ENCODE measurements at places on chromosomes 5 and 9.

DNA sequence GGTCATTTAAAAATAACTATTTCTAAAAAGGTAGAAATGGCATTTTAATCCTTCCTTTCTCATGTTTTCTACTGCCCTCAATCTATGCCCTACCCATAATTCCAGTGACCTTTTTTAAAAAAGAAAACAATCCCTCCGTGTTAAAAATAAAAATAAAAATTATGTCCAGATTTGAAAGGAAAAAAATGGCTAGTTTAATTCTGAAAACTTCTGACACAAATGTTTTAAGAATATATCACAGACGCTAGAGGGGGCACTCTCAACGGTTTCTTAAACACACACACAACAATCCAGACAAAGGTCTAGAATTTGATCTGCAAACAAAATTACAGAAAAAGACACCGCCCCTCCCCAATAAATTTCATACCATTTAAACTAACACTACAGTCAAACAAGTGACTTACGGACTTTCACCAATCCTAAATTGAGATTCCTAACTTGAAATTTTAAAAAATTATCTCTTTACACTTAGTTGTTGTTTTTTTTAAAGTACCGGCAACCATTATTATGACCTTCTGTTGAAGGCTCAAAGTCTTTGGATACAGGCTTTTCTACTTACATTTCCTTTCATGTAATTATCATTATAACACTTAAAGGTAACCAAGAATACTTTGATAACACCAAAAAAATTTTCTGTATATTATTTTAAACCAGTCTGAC, 38.2 kb downstream of the CLINT1 start:
- no peak for DNase-seq

GRCh38 chr5:13661272-13661671, 283.2 kb downstream of the DNAH5 start:
- no peak for DNase-seq

DNA sequence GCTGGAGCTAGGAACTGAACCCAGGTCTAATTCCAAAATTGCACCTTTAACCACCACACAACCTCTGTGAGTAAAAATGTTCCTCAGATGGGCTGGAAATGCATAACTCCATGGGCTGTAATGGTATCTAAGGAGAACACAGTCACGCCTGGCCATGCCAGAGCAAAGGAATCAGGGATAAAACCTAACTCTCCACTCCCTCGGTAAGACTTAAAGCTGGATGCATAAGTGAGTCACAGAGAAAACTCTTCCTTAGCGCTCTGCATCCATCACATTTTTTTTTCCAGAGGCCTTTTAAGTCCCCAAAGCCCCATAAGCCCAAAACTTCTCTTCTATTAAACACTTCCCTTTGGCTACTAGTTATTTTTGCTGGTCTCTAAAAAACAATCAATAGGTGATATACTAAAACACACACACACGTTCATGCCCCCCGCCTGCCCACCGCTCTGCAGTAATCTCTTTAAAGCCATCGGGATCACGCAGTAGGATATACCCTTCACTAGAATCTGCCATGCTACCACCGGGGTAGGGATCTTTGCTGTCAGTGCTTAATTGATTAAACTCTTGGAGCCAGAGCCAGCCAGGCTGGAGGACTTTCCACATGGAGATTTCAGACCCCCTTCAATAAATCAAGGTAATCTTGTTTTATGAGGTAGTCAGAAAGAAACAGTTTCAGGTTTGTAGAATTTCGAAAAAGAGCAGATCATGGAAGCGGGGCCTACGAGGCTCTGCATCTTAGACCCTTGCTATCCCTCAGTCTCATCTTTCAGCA, 212.9 kb downstream of the MAPKAP1 start:
- no peak for DNase-seq

GRCh38 chr9:84145780-84146179, 165.2 kb downstream of the RMI1 start:
- DNase-seq: no peak
